Prostate gland (tissue), 2 donors: ENCODE measurements at places on chromosomes 6 and 20. TPM values are rescaled to one million over a fixed set of nuclear protein-coding genes. Genes with fewer than 3 reads are reported as not detected.

Gene BFSP1
- total RNA-seq = 6.9 TPM

Gene FKBP1C
- not detected for total RNA-seq

Gene SOX4
- 44.1 TPM for total RNA-seq

Gene DDRGK1
- 126 TPM for total RNA-seq

Gene PARD6B
- total RNA-seq = 14.4 TPM

Gene CCN5
- total RNA-seq = 64.3 TPM

Gene CARMIL1
- total RNA-seq = 71.7 TPM

Gene IRAK1BP1
- 6.3 TPM for total RNA-seq

Gene DUSP15
- 57.9 TPM for total RNA-seq

Gene BPIFB3
- total RNA-seq = not detected

Gene MROH8
- total RNA-seq = 16.7 TPM

- DNase-seq = no peak
- H3K4me1 ChIP-seq = peaks cover 3% of the 10 kb centered on the region
- H3K4me3 ChIP-seq = no peak overlapping the region
Observed at GRCh38 chr6:116398316-116399010, 27.7 kb downstream of the DSE start.

GRCh38 chr20:19253316-19253715 is 40.9 kb downstream of the SLC24A3 start:
- no peak overlapping the region for H3K4me3 ChIP-seq
- H3K27me3 ChIP-seq = no peaks in the 10 kb centered on the region
- H3K36me3 ChIP-seq = no peaks in the 10 kb centered on the region

DNA sequence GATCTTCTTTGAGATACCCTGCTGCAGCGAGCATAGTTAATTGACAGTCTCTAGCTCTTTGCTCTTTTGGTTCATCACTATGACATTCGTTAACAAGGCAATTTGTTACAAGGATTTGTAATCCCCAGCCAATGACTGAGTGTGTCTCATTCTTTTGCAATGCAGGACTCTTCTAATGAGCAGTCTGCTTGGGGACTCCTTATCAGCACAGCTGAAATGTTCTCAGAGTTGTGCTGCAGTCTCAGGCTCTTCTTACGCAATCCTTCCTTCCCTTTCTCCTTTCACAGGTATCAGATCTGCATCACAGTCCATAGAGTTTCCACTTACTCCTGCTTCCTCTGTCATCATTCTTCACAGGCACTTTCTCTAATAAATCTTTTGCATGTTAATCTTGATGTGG is 161.2 kb upstream of the OGFRL1 start:
- H3K4me1 ChIP-seq = no peaks in the 10 kb centered on the region
- no peak for DNase-seq
- H3K27me3 ChIP-seq = no peaks in the 10 kb centered on the region
- no peaks in the 10 kb centered on the region for H3K36me3 ChIP-seq

GRCh38 chr6:122947355-122947754 is 48.7 kb upstream of the CLVS2 start:
- H3K4me1 ChIP-seq = no peaks in the 10 kb centered on the region
- H3K27me3 ChIP-seq = no peaks in the 10 kb centered on the region
- no peak overlapping the region for H3K4me3 ChIP-seq
- H3K36me3 ChIP-seq = no peaks in the 10 kb centered on the region
- DNase-seq = no peak

DNA sequence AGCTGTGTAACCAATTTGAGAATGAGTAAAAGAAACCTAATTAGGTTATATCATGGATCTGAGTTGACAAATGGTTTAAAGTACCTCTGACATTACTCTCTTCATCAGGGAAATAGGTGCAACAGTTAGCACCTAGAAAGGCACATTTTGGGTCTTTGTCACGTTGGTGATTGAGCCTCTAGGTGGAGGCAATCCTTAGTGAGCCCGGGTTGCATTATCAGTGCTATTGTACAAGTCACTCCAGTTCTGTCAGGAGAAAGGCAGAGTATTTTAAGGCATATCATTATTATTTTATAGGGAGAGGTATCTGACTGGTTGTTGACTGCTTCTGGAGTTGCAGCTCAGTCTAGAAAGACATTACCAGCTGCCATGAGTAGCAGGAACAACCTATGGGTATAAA is 54.9 kb downstream of the TRIM27 start:
- H3K27me3 ChIP-seq = no peaks in the 10 kb centered on the region
- no peaks in the 10 kb centered on the region for H3K4me1 ChIP-seq
- no peak overlapping the region for H3K4me3 ChIP-seq
- no peak overlapping the region for H3K27ac ChIP-seq
- no peaks in the 10 kb centered on the region for H3K36me3 ChIP-seq

GRCh38 chr6:95232446-95232845 is 344.9 kb upstream of the MANEA start:
- no peaks in the 10 kb centered on the region for H3K27me3 ChIP-seq
- no peak for DNase-seq
- no peaks in the 10 kb centered on the region for H3K36me3 ChIP-seq
- H3K4me1 ChIP-seq = no peaks in the 10 kb centered on the region
- no peak overlapping the region for H3K4me3 ChIP-seq

DNA sequence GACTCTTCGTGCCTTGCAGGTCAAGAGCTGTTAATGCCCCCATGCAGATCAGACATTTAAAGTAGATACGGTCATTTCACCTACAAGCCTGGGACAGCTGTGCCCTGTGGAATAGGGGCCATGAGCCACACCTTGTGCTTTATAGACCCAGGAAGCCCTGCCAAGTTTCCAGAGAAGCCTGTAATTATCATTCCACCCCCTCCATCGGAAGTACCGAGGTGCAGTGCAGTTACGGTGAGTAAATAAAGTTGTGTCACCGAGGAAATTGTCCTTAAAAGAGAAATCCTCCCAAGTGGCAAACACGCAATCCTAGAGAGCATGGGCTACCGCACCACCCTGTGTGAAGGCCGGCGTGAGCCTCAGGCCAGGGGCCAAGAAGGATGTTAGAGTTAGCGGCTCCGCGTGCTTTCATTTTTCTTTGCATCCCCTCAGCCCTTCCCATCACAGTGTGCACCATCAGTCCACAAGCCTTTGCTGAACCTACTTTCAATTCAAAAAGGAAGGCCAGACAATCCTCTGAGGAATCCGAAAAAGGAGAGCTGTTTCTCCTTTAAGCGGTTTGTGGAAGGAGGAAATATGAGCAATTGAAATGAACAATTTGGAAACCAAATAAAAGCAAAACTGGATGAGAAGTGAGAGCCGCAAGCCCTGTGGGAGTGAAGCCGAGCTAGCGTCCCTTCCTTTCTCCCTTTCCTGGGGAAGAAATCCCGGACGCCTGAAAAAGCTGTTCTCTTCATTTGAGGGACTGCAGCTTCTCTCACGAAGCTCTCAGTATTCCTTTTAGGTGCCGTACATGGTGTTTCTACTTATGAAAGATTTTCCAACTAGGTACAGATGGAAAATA is 183.3 kb upstream of the PDE10A start:
- no peaks in the 10 kb centered on the region for H3K4me1 ChIP-seq
- peaks cover 6% of the 10 kb centered on the region for H3K27me3 ChIP-seq
- H3K27ac ChIP-seq = no peak overlapping the region
- H3K36me3 ChIP-seq = no peaks in the 10 kb centered on the region

- no peaks in the 10 kb centered on the region for H3K27me3 ChIP-seq
- H3K4me1 ChIP-seq = no peaks in the 10 kb centered on the region
- no peak overlapping the region for H3K27ac ChIP-seq
- no peaks in the 10 kb centered on the region for H3K36me3 ChIP-seq
Observed at GRCh38 chr20:31430568-31431115, 9.8 kb upstream of the DEFB123 start.

- peaks cover 11% of the 10 kb centered on the region for H3K4me1 ChIP-seq
- peak overlapping the region; percentile 98 for H3K4me3 ChIP-seq
- peak; percentile 65 for DNase-seq
- H3K27me3 ChIP-seq = no peaks in the 10 kb centered on the region
- peaks cover 2% of the 10 kb centered on the region for H3K36me3 ChIP-seq
- peak overlapping the region; percentile 99 for H3K27ac ChIP-seq
Observed at GRCh38 chr6:43172104-43173007, 1.3 kb downstream of the SRF start.

- no peak for DNase-seq
- H3K4me3 ChIP-seq = no peak overlapping the region
- H3K4me1 ChIP-seq = no peaks in the 10 kb centered on the region
- no peaks in the 10 kb centered on the region for H3K27me3 ChIP-seq
- H3K36me3 ChIP-seq = no peaks in the 10 kb centered on the region
Observed at GRCh38 chr6:169829786-169830185, 78.4 kb downstream of the ERMARD start.

DNA sequence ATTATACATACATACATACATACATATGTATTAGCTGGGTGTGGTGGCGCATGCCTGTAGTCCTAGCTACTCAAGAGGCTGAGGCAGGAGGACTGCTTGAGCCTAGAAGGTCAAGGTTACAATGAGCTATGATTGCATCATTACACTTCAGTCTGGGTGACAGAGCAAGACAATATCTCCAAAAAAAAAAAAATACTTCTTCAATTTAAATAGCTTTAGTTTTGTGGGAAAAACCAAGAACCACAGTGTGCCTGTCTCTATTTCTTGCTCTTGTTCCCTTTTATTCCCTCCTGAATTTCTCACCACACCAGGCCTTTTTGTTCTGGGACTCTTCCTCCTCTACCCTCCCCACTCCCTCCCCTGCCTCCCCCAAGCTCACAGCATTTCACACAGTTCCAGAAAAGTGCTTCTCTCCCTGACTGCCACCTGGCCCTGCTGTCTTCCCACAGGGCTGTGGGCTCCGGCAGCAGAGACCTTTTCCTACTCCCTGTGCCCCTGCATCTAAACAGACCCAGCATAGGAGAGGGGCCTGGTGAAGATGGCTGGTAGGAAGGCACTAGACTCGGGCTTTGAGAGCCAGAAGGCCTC is 1.3 kb downstream of the C20orf203 start:
- no peak for DNase-seq
- no peak overlapping the region for H3K27ac ChIP-seq
- H3K4me1 ChIP-seq = no peaks in the 10 kb centered on the region
- H3K27me3 ChIP-seq = no peaks in the 10 kb centered on the region
- no peak overlapping the region for H3K4me3 ChIP-seq

GRCh38 chr20:25275813-25276532 is 28.1 kb downstream of the PYGB start:
- peak overlapping the region; percentile 80 for H3K27ac ChIP-seq
- H3K36me3 ChIP-seq = no peaks in the 10 kb centered on the region
- H3K4me3 ChIP-seq = no peak overlapping the region
- H3K27me3 ChIP-seq = no peaks in the 10 kb centered on the region
- peaks cover 36% of the 10 kb centered on the region for H3K4me1 ChIP-seq
- DNase-seq = no peak

DNA sequence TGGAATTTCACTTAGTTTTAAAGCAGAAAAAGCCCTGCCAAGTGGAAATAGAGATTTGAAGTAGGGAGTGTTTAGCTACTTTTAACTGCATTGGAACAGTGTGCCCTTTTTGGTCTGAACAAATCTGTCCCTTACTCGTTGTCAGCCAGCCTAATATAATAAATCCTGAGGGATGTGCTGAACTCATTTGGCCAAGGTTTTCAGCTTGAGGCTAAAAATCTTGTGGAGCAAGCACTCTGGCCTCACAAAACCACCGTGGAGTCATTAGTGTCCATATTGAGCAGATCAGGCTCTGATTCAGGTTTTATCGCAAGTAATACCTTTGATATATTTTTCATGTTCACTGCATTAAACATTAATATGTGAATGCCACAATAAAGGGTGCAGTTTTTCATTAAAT is 383.5 kb downstream of the FRK start:
- no peak overlapping the region for H3K4me3 ChIP-seq
- no peaks in the 10 kb centered on the region for H3K36me3 ChIP-seq
- no peaks in the 10 kb centered on the region for H3K27me3 ChIP-seq
- no peak overlapping the region for H3K27ac ChIP-seq
- DNase-seq = no peak
- no peaks in the 10 kb centered on the region for H3K4me1 ChIP-seq

DNA sequence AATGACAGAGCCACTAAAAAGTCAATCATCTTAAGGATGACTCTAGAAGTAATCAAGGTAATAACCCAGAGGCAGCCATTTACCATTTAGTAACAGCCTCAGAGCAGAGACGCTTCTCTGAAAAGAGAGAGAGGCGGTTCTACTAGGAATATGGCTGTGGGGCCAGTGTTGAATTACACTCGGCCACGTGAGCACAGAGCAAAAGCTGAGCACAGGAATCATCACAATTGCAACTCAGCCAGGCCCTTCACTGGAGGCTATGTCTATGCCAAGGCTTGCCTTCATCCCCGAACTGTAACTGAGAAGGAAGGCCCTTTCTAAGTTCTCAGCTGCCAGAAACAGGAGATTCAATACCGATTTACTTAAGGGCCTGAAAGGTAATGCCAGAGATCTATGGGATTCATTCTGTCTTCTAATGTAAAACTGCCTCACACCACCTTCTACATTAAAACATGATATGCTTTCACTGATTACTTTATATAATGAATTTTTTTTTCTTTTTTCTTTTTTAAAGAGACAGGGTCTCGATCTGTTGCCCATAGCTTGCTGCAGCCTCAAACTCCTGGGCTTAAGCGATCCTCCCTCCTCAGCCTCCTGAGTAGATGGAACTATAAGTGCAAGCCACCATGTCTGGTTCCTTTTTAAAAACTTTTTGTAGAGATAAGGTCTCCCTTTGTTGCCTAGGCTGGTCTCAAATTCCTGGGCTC is 67.6 kb downstream of the NUDT3 start:
- no peak overlapping the region for H3K27ac ChIP-seq
- no peaks in the 10 kb centered on the region for H3K4me1 ChIP-seq
- H3K36me3 ChIP-seq = no peaks in the 10 kb centered on the region
- H3K27me3 ChIP-seq = no peaks in the 10 kb centered on the region
- peak; percentile 13 for DNase-seq
- H3K4me3 ChIP-seq = no peak overlapping the region

DNA sequence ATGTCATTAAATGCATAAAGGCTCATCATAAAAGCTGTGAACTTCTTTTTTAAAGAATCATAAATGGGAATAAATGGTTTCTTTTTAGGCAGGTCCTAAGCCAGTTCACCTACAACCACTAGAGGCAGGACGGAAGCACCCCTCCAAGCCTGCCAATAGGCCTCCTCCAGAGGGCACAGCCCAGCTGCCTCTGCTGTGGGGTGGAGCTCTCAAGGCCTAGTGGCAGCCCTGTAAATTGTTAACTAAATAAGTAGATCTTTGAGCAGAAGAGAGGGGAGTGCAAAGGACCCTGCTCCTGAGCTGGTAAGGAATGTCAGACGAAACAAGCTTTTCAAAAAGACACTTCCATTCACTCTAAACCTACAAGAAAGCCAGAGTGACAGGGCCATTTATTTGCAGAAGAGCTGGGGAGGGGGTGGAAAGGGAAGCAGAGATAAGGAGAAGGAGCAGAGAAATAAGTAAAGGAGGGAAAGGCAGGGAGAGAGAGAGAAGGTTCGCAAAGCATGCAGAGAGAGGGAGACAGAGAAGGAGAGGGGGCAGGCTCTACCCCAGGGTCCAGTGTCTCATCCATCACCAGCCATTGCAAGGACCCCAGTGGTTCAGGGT is 18.0 kb upstream of the MAFB start:
- H3K4me3 ChIP-seq = no peak overlapping the region
- H3K36me3 ChIP-seq = no peaks in the 10 kb centered on the region
- H3K4me1 ChIP-seq = no peaks in the 10 kb centered on the region
